HuH-7 (cell line): ENCODE measurements at places on chromosomes 11 and 22.
A peak's percentile ranks its signal among the peaks of the same experiment; 100 is the strongest.

GRCh38 chr11:35133656-35134055 lies 5.3 kb upstream of the CD44 start:
- DNase-seq = no peak

DNA sequence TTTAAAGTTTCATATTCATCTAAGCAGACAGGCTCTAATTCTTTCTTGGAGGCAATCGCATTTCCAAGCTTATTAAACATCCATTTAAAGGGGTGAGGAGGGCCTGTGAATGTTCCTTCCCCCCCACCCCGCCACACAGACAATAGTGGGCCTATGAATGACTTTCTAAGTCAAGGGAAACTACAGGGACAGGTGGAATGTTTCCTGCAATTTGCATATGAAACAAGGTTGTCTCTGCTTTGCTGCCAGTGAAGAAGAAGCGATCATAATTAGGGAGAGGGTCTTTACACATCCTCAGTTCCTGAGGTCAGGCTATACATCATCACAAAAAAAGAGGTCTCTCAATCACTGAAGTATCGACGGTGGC lies 127.9 kb upstream of the OPCML start:
- DNase-seq = no peak

DNA sequence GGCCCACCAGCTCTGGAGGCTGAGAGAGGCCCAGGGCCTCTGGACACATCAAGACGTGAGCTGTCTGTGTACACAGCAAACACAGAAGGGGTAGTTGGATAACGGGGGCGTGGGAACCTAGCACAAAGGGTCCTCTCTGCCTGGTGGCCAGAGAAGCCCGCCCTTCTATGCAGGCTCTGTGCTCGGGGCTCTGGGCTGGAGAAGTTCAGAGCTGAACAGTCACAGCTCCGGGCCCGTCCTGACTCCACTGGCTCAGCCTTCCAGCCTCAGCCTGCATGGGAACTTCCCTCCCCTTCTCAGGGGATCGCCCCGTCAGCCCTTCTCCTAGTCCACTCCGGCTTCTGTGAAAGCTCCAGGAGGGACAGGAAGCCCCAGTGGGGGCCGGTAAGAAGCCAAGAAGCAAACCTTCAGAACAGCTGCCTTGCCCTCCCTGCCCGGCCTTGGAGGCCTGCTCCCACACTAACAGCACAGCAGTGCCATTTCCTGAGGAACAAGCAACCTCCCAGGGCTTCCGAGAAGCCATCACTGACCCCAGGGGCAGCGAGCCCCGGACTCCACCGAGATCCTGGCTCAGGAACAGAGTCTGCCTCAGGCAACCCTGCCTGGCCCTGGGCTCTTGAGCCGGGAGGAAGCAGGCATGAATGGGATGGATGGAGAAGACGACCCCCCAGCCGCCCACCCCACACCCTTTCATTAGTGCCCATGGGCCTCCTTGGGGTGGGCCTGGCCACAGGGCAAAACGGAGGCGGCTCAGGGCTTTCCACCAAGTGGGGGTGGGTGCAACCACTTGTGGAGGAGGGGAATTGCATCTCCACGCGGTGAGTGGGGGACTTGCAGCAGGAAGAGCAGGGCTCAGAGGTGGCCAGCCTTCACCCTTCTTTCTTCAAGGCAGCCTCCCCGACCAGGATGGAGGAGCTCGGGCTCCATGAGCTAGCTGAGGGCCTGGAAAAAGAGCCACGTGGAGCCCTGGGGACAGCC lies 119.8 kb downstream of the ST3GAL4 start:
- DNase-seq = no peak

GRCh38 chr11:20177136-20177535 lies 16.9 kb upstream of the DBX1 start:
- DNase-seq = no peak

DNA sequence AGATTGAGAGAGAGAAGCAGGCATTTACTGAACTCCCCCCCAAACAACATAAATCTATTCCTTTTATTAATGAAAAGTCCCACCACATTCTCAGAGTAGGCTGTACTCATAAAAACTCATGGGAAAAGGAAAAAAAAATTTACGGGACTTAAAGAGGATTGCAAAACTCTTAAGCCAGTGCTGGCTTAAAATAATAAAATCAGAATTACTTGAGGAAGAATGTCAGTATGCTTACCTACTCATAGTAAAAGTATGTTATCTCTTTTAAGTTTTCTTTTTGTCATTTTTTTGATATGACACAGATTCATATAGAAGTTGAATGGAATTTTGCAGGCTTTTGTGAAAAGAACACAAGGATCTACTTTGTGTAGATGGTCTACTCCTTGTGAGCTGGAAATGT lies 126.3 kb downstream of the LUZP2 start:
- DNase-seq = no peak

DNA sequence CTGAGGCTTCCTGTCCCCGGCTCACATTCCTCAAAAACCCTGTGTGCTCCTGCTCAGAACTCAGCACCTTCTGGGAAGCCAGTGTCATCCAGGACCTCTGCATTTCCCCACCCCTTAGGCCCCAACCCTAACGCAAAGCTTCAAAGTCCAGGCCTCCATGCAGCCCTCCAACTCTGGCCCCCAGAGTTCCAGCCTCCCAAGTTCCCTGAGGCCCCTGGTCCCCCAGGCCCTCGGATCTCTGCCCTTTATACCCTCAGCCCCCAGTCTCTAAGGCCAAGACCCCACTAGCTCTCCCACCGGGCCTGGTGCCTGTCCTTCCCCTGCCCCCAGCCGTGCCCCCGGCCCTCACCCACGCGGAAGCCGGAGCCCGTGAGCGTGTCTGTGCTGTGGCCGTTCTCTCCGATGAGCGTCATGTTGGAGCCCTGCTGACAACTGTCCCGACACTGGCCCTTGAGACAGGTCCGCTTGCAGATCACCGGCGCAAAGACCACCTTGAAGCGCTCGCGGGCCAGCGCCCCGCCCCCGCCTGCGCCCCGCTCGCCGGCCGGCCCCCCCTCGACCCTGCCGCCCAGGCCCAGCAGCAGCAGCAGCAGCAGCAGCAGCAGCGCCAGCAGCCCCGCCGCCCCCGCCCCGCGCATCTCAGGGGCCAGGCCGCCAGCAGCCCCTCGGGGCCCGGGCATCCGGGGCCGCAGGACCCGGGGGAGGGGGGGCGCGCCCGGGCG lies 718 bp downstream of the LTBP3 start:
- DNase-seq = no peak

- no peak for DNase-seq
These were observed 23.6 kb downstream of the XKR3 start for GRCh38 chr22:16801571-16801970.

- no peak for DNase-seq
These were observed 5.5 kb upstream of the RGL4 start for GRCh38 chr22:23685205-23685784.

- DNase-seq = peak; percentile 32
These were observed 14.3 kb downstream of the OR2AG2 start for GRCh38 chr11:6757373-6757967.

GRCh38 chr11:15865212-15865987 lies 490.9 kb downstream of the SOX6 start:
- no peak for DNase-seq

DNA sequence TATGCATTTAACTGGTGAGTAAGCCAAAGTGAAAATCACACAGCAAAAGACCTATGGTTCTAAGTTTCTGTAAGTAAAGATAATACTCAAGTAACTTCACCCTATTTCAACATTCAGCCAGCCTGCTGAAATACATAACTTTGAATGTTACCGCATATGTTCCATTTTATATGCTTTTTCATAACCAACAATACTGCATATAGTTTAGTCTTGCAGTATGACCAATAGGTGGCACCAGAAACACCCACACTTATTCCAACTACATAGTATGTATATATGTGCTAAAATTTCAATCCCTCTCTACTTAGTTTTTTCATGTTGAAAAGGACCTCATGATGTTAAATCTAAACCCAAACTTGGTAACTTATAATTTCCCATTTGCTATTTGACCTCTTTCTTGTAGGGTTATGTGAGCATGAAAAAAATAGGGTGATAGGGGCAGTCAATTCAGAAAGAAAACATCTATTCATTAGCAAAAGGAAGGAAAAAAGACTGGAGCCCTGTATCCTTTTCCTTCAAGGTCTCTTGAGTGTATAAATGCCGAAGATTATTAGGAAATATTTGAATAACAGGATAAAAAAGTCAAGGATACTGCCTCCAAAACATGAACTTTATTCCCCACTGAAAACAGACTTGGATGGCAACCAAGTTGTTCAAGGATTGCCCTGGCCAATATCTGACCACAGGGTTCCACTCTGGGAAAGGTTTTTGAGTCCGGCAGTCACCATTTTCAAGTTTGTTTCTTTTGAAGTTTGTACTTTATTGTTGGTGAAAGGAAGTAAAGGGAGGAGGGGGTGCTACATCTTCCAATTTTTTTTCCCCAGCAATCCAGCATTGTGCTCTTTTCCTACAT lies 23.8 kb upstream of the FZD4 start:
- DNase-seq = no peak

GRCh38 chr11:44621140-44621681 lies 55.7 kb downstream of the CD82 start:
- DNase-seq = peak; percentile 92
